CD4-positive, alpha-beta T cell treated with Interleukin-10 for 1 hour (primary cell): ENCODE measurements at places on chromosomes 1 and 21.
A peak's percentile ranks its signal among the peaks of the same experiment; 100 is the strongest.

DNA sequence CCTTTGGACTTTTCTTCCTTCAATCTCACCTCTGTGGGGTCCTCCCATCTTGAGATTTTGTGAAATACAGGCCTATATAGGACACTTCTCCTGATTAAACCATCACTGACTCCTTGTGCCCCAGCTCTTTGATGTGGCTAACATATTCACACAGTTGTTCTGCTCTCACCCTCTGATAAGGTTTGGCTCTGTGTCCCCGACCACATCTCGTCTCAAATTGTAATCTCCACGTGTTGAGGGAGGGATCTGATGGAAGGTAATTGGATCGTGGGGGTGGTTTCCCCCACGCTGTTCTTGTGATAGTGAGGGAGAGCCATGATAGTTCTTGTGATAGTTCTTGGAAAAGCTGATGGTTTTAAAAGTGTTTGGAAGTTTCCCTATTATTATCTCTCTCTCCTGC, 19.7 kb downstream of the LRRC7 start:
- DNase-seq: no peak

DNA sequence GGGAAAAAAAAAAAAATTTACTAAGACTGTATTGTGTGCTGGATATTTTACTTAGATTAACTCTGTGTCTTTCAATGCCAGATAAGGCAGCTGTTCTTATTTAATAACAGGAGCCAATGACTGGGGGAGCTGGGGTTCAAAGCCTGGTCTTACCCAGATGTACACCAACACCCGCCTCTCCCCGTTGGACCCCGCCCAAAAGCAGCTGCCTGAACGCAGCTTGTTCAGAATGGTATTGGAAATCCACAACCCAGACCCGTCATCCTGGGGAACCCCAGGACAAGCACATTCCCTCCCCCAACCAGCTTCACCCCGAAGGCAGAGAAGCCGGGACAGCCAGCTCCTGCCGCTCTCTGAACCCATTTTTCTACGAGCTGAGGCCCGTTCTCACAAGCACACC, 113.6 kb upstream of the TMPRSS2 start:
- no peak for DNase-seq

DNA sequence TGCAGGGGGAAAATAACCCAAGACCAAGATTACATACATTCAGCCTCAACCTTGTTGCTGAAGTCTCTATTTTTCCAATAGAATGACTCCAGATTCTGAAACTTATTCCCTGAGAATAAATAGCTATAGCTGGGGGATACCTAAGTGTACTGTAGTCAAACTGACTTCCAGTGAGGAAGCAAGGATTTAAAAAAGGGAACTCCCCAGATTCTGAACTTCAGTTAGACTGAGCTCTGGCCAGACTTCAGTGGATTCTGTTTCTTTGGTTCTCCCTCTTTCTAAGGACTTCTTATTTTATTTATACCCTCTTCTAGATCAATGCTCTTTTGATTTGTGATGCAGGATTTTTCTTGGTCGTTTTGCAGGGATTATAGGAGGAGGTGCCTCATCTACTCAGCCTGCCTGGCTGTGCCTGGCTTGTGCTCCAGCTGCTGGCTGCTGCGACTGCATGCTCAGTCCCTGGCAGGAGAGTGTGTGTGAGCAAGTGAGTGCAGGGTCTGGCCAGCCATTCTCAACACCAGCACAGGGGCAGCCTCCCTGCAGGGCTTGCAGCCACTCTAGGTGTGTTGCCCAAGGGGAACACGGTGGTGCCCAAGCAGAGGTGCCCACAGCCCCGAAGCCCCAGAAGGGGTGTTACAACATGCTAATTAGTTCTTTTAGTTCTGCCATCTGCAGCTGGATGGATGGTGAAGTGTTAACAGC, 43.0 kb downstream of the SPATA17 start:
- DNase-seq: no peak

GRCh38 chr1:98072047-98072446, 151.2 kb upstream of the DPYD start:
- DNase-seq: no peak

DNA sequence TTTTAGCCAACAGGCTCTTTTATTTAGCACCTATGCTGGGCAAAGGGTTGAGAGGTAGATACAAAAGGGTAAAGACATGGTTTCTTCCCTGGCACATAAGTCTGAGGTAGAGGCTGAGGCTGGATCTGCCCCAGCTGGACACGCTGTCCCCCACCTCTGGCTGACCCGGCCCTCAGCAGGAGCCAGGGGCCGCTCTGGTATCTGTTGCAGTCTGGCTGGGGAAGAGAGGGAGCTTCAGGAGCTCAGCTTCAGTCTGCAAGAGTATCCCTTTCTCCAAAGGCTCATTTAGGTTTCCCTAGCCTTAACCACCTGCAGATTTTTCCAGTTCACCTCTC, 14.2 kb downstream of the BLACAT1 start:
- DNase-seq: no peak

DNA sequence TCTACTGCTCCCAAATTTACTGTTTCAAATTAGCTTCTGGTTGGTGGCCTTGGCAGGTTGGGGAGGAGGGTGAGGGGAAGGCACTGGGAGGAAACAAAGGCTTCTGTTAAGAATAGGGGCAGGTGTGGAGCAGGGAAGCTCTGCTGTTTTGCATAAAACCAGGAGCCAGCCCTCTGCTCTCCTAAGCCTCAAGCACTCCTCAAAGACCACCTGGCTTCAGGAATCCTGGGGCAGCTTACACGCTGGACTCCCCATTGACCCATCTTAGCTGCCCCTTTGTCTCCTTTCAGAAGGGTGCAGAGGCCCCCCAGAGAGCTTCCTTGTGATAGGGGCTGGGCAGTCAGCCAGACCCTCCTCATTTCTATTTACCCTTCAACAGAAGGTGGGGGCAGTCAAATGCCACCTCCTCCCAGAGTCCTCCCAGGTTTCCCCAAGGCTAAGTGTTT, 11.5 kb upstream of the DHRS3 start:
- no peak for DNase-seq

DNA sequence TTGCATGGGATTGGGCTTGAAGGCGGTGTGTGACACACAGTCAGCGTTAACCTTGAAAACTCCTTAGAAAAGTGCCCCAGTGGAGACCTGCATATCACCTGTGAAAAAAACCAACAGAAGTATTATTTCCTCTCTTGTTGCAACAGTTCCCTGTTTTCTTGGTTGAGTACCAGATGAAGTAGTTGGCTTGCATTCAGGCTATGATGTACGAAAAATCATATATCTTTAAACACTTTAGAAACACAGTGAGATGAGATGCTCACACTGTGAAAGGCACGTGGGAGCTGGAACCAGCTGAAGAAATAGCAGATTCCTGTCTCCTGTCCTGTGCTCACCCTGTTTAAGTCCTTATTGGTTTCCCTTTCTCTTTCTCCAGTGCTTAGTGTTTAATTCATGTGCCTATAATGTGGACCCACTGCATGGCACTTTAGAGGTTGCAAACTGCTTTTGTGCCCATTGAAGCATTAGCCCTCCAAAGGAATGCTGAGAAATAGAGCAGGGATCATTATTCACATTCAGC, 2.8 kb downstream of the CAMK1G start:
- DNase-seq: no peak

- no peak for DNase-seq
Observed at GRCh38 chr1:9280015-9280860, 12.5 kb upstream of the SPSB1 start.

DNA sequence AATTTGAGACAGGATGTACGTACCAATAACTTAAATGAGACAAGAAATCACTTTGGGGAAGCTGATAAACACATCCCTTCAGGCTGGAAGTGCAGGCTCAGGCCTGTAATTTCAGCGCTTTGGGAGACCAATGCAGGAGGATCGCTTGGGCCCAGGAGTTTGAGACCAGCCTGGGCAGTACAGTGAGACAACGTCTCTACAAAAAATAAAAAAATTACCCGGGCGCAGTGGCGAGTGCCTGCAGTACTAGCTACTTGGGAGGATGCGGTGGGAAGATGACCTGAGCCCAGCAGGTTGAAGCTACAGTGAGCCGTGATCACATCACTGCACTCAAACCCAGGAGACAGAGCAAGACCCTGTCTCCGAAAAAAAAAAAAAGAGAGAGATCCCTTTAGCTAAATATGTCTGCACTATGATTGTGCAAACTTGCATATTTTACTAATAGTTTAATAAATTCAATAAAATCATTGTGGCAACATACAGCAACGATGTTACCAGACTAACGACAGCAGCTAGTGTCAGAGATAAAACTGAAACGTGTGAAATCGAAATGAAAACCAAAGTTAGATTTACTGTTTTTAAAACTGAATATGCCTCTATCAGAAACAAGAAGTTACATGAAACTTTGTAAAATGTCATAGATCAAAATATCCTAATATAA, 54.7 kb downstream of the CD2 start:
- DNase-seq: peak; percentile 58

GRCh38 chr1:24501371-24502064, 1.1 kb upstream of the RCAN3 start:
- DNase-seq: peak; percentile 48

- no peak for DNase-seq
Observed at GRCh38 chr1:9759939-9760338, 63.8 kb downstream of the CLSTN1 start.

GRCh38 chr1:7698641-7699040, 72.5 kb upstream of the VAMP3 start:
- DNase-seq: no peak
